Frontal cortex (tissue), 4 donors: ENCODE measurements at places on chromosomes 4 and X.

GRCh38 chr4:22474636-22475310, 41.1 kb downstream of the ADGRA3 start:
- DNase-seq, result no peak

DNA sequence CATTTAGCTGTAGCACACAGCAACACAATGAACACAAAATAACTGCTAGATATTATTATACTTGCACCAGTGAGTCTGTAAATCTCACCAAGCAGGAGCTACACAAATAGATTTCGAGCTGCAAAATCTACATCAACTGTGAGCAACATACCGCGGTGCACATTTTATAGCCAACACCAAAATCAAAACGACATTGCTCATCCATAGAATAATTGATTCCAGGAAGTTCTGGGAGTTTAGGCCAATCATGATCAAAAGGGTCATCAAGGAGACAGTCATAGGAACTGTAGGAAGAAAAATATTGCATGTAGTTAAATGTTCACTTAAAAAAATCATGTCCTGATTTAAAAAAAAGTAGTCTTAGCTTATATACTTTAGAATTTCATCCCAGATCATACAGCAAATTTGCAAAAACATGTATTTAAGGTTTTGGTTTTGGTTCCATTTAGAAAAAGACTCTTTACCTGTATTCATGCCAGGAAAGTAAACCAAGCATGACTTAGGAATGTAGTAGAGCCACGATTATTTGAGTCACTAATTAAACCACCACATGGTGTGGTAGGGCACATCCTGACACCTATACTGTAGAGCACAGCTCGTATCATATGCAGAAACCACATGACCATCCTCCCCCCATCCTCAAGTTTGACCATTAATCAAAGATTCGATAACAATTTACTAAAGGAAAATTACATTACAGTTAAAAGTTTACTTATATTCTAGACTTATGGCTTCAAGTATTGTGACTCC, 250.4 kb downstream of the ADAMTS3 start:
- no peak for DNase-seq

GRCh38 chr4:104500442-104500841, 5.7 kb upstream of the CXXC4 start:
- no peak for DNase-seq

GRCh38 chr4:25759101-25759500, 103.5 kb downstream of the SLC34A2 start:
- DNase-seq, result no peak

DNA sequence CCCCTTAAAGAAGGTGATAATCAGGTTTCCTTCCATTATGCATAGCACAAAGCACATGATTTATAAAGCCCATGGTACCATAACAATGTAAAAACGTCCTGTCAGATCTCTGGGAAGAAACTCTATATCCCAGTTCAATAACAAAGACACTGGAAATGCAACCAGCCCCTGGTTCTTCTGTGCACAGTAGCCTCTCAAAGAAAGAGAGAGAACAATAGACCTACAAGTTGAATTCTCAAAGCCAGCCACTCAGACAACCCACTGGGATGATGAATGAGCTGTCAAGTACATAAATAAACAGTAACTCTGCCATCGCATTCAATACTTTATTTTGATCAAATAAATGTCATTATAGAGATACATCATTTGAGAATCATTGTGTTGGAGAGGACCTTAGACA, 400.1 kb upstream of the CPEB2 start:
- DNase-seq, result no peak

DNA sequence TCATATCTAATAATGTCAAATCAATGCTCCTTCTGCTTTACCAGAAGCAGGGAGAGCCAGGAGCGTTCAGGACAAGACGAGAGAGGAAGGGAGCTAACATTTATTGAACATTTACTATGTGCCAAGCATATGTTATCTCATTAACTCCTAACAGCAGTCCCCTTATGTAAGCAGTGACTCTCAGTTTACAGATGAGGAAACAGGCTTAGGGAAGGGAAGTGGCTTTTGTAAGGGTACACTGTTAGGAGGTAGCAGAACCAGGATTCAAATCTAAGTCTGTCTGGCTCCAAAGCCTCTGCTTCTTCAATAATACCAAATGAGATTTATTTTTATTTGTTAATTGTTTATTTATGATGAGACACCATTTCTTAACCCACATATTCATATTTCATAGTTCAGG, 2.6 kb upstream of the STARD8 start:
- no peak for DNase-seq

DNA sequence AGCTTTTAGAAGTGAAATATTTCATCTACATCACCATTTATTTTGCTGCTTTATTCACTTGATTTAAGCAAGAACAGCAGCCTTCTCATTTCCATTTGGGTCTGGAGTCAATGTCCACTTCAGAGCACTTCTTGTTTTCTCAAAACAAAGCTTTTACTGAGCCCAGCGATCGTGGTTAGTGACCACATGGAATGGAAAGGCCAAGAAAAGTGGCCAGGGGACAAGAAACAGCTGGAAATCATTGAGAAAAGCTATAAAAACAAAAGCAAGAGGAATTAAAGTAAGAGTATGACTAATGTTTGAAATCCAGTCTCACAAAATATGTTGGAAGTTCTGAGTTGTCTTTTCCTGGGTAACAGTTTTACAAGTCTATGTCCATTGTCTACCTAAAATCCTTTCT, 328.4 kb upstream of the INTU start:
- no peak for DNase-seq

DNA sequence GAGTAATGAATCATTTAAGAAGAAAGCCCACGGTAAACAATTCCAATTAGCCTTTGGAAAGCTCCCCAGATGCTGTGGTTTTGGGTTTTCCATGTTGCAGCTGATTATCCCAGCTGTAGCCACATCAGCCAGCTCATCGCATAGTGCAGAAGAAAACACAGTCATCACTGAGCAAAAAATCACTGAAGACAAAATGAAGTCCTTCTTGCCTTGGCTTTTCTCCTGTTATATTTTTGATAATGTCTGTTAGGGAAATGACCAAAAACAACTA, 193.0 kb upstream of the C1QTNF7 start:
- no peak for DNase-seq

DNA sequence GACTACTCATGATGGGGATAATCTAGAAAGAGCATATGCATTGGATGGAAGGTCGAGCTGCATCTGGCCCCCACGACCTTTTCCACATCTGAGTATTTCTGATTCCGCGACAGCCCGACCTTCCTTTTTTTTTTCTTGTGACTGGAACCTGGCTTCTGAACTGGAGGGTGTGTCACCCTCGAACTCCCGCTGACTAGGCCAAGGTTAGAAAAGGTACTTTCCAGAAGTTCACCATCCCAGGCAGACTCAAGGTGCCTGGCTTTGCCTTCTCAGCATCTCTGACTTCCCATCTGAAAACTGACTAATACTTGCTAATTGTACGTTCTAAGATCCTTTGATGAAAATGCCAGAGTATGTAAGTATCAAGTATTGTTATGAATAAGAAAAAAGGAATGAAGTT, 49.3 kb upstream of the CD40LG start:
- DNase-seq, result no peak

DNA sequence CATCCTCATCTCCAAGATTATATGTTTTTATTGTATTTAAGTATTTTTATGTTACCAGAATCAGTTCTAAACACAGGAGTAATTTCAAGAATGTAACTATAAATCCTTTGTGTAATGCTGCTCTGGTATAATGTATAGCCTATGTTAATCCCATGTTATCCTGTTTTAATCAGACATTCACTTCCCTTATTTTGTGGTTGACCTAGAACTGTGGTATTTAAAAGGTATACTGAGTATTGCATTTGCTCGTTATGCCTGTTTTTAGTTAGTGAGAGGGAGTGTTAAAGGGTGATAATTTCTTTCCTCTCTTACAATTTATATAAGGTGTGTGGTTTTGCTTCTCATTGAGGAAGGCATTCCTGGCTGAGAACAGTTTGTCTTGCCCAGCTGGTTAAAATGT, 26.2 kb downstream of the MTM1 start:
- DNase-seq, result no peak

DNA sequence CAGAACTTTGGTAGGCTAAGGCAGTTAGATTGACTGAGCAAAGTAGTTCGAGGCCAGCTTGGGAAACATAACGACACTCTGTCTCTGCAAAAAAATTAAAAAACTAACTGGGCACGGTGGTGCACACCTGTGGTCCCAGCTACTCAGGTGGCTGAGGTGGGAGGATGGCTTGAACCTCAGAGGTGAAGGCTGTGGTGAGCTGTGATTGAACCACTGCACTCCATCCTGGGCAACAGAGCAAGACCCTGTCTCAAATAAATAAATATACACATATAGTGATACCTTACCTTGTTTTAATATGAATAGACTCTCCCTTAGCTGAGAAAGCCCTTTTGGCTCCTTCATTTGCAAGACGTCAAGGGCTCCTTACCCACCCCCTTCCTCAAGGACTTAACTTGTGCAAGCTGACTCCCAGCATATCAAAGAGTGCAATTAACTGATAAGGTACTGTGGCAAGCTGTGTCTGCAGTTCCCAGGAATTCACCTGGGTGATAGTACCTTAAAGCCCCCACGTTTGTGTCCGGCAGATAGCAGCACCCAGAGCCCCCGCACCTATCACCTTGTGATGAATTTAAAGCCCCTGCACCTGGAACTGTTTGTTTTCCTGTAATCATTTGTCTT, 655.6 kb upstream of the GALNTL6 start:
- no peak for DNase-seq

DNA sequence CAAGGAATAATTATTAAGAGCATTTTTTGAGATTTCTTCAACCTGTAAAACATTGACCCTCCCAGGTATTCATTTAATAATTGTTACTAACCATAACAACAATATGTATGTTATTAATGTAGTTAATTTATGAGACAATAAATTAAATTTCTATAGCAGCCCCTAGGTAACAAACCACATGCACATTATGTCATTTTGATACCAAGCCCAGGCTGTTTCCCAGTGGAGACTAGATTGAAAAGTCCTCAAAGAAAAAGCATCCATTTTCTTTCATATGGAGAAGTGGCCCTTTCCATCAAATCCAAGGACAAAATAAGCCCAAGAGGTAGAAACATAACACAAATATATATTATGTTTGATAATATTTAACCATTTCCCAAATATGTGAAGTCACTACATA, 104.3 kb upstream of the GK2 start:
- DNase-seq, result no peak

GRCh38 chr4:187558391-187558790, 437.2 kb upstream of the ZFP42 start:
- DNase-seq, result no peak

DNA sequence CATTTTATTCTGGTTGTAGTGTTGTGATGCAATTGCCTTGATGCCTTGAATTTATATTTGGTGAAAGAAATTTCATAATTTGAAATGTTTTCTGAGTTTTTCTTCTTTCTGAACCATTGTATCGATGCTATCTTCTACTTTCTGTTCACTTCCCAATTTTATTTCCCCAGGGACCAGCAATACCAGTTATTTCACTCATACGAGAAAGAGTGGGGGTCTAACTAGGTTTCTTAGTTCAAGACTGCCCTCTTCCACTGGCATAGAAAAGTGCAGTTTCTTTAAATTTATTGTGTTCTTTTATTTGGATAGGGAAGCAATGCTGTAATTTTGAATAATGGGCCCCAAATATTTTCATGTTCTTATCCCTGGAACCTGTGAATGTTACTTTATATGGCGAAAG, 544.0 kb upstream of the ADGRL3 start:
- DNase-seq, result no peak
